ENCODE measurements at places on chromosomes 2 and 18.

DNA sequence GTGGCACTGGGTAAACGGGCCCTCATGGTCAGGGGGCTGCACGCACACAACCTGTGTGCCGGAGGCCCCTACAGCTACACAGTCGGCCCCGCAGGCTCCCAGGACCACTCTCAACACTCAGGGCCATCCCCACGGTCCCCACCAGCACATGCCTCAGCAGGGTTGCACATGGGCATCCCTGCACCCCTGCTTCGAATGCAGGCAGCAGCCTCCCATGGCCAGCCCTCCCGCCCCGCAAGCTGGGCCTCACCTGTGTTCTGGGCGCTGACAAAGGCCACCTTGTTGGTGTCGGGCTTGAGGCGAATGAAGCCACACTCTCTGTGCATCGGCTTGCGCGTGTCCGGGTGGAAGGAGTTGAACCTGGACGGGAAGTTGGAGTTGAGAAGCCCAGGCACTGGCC is 34.2 kb downstream of the THAP4 start:
- no peak for DNase-seq

- DNase-seq, result no peak
These were observed 2.5 kb downstream of the MRPL35 start for GRCh38 chr2:86201671-86202335.

DNA sequence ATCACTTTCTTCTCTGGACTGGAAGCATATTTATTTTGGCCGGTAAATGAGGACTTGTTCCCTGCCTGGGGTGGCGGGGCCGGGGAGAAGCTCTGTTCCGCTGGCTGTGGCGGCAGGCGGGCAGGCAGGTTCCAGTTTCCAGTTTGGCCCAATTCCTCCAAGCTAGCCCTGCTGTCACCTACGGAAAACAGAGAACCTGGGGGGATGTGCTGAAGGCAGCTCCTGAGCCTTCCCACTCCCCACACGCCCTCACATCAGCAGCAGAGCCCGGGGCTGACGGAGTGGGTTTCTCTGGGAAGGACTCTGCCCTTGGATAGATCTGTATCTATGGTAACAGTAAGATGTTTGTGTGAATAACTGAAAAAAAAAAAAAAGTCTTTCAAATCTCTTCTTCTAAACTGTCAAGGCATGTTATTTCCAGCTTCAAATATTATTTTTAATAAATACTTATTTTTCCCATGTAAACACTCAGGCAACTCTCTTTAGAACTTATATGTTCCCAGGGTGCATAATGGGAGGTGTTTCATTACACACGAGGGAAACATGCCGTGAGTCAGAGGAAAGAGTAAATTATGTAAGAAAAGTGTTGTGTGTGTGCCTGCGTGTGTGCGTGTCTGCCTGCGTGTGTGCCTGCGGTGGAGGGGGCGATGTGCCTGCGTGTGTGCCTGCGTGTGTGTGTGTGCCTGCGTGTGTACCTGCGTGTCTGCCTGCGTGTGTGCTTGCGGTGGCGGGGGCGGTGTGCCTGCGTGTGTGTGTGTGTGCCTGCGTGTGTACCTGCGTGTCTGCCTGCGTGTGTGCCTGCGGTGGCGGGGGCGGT is 116.1 kb upstream of the ZNF516 start:
- DNase-seq, result no peak

DNA sequence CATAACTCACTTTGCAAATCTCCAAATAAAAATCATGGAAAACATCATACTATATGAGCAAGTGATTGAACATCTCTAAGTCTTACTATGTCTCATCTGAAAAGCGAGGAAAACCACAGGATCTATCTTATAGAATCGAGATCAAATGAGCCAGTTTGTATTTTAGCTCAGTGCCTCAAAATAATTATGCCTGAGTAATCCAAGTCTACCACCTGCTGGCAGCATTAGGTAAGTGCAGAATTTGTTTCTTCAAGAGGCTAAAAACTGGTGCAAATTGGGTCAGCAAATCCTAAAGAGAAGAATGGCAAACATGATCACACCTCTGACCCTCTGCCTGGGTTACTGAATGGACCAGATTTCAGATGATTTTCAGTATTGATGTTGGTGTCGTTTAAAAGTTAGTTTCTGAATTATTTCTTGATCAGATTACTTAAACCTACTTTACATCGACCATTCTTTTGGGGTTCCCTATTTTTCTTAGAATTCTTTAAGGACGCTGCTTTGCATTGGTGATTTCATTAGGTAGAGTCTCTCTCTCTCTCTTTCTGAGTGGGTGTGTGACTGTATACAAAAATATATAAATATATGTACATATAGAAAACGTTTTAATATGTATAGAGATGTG is 12.7 kb upstream of the FHOD3 start:
- DNase-seq, result no peak

- no peak for DNase-seq
These were observed 364 bp downstream of the STAT1 start for GRCh38 chr2:191013682-191013931.

DNA sequence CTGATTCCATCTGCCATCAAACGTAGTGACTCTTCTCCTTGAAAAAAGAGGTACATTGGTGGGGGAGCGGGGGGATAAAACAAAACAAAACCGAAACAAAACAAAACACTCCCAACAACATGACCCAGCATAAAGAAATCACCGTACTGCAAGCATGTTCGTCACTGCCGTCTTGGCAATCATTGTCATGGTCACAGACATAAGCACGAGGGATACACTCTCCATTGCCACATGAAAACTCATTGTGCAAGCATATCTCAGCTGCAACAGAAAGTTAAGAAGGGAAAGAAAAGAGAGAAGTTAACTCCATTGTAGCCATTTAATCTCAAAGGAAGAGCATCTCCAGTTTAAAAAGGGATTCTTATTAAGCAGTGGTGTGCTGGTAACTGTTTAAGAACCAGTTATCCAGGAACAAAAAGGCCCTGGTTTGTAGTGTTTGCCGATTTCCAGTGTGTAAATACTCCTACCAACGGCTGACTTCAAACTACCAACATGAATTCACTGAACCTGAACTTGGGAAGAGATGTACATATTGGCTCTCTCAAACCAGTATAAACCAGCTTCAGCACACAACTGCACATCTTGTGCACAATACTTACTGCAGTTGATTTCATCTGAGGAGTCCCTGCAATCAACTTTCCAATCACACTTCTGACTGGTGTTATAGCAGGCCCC is 68.2 kb downstream of the LRP2 start:
- no peak for DNase-seq

DNA sequence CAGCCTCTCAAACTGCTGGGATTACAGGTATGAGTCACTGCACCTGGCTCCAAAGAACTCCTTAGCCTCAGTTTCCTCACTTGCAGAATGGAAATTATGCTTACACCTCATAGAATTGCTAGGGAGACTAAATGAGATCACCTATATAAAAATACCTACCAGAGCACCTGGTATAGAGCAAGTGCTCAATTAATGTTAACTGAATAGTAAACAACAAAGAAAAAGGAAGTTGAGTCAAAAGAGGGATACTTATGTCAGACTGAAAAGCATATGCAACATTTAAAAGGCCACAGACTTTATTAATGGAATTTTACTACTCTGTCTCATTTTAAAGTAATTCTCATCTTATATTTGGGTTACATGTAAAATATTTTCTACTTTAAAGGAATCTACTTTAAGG is 138.3 kb upstream of the SMAD7 start:
- no peak for DNase-seq

- DNase-seq, result no peak
These were observed 11.1 kb upstream of the AGFG1 start for GRCh38 chr2:227460833-227461232.

DNA sequence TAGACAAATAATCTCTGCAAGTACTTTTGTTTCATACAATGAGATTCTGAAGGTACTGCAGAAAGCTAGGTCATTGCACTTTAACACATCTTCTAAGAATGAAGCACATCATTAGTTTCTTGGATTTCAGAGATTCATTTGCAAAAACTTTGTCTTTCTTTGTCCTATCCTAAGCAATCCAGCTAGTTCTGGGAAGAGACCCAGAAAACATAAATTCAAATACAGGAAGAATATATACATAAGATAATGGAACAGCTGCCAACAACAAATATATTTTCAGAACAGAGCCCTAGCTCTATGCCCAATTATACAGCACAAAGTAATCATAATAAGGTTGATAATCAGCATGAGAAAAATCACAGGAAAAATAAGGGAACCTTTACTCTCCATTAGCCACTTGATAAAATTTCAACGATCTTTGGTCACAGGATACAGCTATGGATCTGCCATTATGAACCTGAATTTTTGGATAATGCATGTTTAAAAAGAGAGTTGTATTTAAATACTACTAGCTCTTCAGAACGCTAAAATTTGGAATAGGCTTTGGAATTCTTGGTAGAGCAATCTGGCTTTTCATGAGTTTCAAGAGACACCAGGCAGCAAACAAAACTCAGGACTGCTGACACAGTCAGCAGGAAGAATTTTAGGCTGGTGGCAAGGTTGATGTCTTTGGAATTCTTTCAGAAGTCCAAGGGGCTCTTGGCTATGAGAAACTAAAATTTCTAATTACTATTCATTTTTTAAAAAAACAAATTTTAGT is 250.4 kb upstream of the SMIM21 start:
- no peak for DNase-seq

DNA sequence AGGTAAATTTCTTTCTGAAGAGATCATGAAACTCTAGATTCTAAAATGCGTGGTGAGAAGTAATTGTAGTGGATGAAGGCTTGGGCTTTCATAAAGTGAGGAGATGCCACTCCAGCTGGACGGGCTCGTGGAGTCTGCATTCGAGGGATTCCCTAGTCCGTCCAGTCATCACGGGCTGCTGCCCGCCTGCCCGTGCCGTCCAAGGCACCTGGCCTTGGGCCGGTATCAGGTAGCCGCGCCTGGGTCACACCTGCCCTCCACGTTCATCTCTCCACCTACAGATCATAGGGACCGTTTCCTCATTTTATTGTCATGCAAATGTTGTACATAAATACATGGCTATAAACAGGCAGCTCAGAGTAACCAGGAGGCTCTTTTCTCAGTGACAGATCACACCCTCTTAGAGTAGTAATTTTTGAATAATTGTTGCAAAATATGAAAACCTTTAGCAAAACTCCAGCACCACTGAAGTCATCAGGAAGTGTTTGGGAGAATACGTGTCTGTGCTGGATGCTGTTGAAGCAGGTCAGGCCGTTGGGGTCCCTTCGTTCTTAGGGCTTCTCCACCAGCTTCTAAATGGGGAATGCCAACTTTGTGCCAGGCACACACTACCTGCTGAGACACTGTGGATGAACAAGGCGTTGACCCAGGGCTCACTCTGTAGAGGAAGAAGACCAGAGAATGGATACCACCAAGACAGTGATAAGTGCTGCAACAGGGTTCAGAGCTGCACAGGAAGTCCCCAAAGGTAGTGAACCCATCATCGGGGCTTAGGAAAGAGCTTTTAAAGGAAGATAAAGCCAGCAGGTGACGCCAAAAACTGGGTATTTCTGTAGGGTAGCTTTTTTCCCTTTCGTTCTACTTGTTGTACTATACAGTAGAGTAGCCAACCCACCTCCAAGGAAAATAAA is 112.5 kb downstream of the FAM210A start:
- no peak for DNase-seq

- DNase-seq, result no peak
These were observed 86.7 kb downstream of the USP40 start for GRCh38 chr2:233479616-233480489.

DNA sequence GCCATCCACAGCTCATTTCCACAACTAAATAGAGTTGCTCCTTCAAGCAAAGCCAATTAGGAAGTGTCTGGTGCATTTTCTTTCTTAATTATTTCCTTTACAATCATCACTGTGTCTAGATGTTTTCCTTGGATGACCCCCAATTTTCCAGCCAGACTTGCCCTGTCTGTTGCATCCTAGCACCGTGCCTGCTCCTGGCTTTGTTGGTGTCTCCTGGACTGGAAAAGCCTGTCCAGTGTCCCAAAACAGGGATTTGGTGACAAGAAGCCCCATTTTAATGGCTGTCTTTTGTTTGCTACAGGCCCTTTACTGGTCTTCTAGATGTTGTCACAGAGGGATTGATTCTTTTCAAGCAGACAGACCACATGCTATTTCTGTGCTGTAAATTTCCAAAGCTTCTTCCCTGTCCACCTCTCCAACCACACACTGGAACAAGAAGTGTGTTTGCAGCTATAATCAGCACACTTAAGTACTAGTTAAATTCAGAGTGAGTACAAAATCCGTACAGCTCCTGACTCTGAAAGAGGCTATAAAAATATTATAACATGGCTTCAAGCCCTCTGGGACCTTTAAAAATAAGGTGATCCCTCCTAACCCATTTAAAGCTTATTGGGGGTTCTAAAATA is 38.4 kb downstream of the RNF144A start:
- no peak for DNase-seq
